ENCODE measurements at places on chromosomes 2 and 18.

DNA sequence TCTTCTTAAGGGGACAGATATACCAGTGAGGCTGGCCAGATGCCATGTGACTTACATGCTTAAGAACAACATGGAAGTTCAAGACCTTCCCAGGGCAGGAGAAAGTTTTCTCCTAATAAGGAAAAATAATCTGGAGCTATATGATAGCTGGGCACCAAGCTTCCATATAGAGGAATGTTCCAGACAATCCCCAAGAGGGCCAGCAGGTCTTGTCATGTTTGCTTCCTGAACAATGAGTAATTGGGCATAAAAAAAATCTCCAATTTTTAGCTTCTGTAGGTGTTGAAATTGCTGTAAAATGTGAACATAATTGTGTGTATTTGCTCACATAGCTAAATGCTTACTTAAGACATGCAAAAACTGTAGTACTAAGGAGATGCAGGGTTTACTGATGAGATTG is 809.5 kb upstream of the PIK3C3 start:
- H3K4me1 ChIP-seq: no peaks in the 10 kb centered on the region
- no peak for DNase-seq
- no peak overlapping the region for H3K27ac ChIP-seq
- no peak overlapping the region for H3K4me3 ChIP-seq

GRCh38 chr18:38575023-38575422 is 1009.4 kb upstream of the CELF4 start:
- DNase-seq: no peak
- no peaks in the 10 kb centered on the region for H3K4me1 ChIP-seq
- no peak overlapping the region for H3K27ac ChIP-seq
- no peaks in the 10 kb centered on the region for H3K27me3 ChIP-seq
- H3K36me3 ChIP-seq: no peaks in the 10 kb centered on the region
- H3K4me3 ChIP-seq: no peak overlapping the region

GRCh38 chr2:3317871-3318590 is 59.6 kb downstream of the EIPR1 start:
- no peak overlapping the region for H3K27ac ChIP-seq
- H3K4me1 ChIP-seq: no peaks in the 10 kb centered on the region

DNA sequence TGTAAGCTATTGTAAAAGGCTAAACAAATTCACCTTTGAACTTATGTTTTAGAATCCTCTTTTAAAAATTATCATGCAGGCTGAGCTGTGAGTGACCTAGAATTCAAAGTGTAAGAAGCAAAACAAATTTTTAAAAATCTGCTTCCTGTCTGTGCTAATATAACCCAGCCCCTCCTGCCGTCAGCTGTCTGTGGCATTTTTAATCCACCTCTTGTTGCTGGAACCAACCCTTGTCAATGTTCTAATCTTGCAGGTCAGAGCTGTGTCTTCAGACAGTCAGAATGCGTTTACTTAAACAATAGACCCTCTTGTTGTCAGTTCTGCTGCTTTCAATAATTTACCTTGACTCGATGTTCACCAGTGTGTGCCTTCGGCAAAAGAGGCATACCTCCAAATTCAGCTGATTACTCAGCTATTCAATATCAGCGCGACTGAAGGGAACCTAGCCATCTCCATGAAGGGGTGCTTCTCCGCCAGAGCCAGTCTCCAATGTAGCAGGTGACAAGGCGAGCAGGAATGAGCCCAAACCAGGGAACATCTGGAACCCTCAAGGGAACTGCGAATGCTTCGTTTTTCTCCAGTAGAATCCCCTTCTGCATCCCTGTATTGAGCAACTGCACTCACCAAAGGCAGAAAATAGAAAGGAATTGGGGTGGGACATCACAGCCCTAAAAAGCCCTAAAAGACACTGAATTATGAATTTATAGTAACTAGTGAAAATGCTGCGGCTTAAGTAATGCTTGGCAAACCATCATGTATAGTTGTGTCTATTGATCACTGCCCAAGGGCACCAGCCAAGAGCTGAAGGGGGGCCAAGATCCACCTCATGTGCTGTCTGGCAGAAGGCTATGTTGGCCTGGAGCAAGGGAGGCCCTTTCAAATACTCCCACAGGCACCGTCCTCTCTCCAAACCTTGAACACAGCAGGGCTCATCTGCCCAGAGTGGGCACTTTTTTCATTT is 62.5 kb downstream of the LYPD6B start:
- no peaks in the 10 kb centered on the region for H3K4me1 ChIP-seq
- no peaks in the 10 kb centered on the region for H3K27me3 ChIP-seq
- DNase-seq: no peak
- H3K4me3 ChIP-seq: no peak overlapping the region
- H3K36me3 ChIP-seq: no peaks in the 10 kb centered on the region

GRCh38 chr18:31562726-31563125 is 29.0 kb upstream of the TTR start:
- no peak for DNase-seq
- H3K4me1 ChIP-seq: no peaks in the 10 kb centered on the region
- H3K27me3 ChIP-seq: no peaks in the 10 kb centered on the region
- no peak overlapping the region for H3K4me3 ChIP-seq

DNA sequence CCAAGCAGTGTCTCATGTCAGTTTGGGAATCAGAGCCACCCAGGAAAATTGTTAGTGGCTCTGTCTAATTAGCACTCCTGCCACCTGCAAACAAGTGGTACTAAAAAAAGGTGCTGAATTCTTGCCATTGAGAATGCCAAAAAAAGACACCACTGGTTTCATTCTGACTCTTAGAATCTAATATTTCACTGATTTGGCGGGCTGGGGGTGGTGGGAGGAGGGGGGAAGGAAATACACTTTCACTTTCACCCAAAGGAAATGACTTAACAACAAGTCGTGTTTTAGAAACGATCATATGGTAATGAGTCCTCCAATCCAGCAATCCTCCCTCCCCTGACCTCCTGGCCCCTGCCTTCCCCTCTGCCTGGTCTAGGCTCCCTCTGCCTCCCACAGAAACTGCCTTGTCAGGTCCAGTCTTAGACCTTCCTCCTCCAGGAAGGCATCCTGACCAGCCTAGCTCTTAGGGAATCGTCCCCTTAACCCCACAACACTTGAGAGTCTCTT is 4.4 kb upstream of the KLHL29 start:
- H3K27me3 ChIP-seq: no peaks in the 10 kb centered on the region
- peak overlapping the region; percentile 38 for H3K27ac ChIP-seq
- peak; percentile 38 for DNase-seq

DNA sequence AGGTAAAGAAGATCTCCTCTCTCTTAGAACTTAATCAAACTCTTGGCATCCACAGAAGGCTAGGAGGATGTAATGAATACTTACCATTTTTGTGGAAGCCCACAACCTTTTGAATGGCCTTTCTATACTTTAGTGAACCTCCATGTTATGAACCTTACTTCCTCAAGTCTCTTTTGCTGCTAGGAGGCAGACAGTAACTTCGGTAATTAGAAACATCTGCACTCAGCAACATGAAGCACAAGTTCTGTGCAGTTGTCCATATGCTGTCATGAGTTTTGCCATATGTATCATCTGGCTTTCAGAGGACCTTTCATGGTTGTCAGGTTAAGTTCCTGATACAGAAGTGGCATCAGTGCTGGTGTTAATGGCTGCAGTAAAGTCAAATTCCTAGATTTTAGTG is 50.4 kb downstream of the PDK1 start:
- no peak for DNase-seq
- no peak overlapping the region for H3K27ac ChIP-seq
- H3K4me1 ChIP-seq: no peaks in the 10 kb centered on the region
- H3K27me3 ChIP-seq: no peaks in the 10 kb centered on the region

- no peak for DNase-seq
- no peak overlapping the region for H3K27ac ChIP-seq
- H3K36me3 ChIP-seq: peaks cover 30% of the 10 kb centered on the region
- no peak overlapping the region for H3K4me3 ChIP-seq
These were observed 117.7 kb upstream of the IL1R2 start for GRCh38 chr2:101874069-101874468.

GRCh38 chr18:49838381-49838780 is 25.0 kb upstream of the ACAA2 start:
- DNase-seq: no peak
- H3K4me1 ChIP-seq: peaks cover 3% of the 10 kb centered on the region
- H3K27me3 ChIP-seq: no peaks in the 10 kb centered on the region

GRCh38 chr2:48249631-48250473 is 280.1 kb upstream of the STON1 start:
- peaks cover 24% of the 10 kb centered on the region for H3K4me1 ChIP-seq
- peak overlapping the region; percentile 83 for H3K27ac ChIP-seq
- H3K36me3 ChIP-seq: no peaks in the 10 kb centered on the region
- H3K4me3 ChIP-seq: no peak overlapping the region
- peak; percentile 85 for DNase-seq
- H3K27me3 ChIP-seq: no peaks in the 10 kb centered on the region

DNA sequence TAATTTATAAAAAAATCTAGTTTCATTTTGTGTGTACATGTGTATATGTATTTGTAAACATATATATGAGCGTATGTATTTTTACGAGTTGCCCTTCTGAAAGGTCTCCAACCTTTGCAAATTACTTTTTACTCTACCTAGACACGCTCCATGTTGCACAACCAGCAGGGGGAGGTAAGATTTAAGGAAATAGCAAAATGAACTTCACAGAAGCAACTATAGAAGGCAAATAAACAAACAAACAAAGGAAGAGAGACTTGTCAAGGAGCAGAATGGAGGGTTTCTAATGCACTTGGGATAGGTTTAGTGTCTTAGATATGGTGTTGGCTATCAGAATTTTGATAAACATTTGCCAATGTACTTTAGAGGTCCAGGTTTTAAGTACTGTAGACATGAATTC is 820.5 kb upstream of the POU3F3 start:
- no peak overlapping the region for H3K27ac ChIP-seq
- H3K36me3 ChIP-seq: no peaks in the 10 kb centered on the region
- no peak overlapping the region for H3K4me3 ChIP-seq
- DNase-seq: peak; percentile 22
- no peaks in the 10 kb centered on the region for H3K4me1 ChIP-seq

Data from fibroblast of lung (primary cell).